Brain (organoid and tissue), 16 donors: ENCODE measurements at places on chromosomes 2 and 18.

DNA sequence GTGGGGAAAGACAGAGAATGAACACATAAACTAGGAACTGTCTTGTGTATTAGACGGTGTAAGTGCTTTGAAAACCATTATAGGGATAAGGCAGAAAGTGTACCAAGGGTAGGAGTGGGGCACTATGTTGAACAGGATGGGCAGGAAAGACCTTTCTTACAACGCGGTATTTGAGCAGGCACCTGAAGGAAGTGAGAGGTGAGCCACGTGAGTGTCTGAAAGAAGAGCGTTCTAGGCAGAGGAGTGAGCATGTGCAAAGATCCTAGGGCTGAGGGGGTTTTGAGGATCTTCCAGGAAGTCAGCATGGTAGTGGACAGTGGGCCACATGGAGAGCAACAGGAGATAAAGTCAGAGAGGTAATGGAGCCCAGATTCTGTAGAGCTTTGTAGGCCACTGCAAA lies 65.2 kb downstream of the SRD5A2 start:
- no peak for DNase-seq

- DNase-seq = peak; percentile 37
Observed at GRCh38 chr2:86372641-86373502, 35.4 kb upstream of the REEP1 start.

- no peak for DNase-seq
Observed at GRCh38 chr2:158546412-158547144, 89.8 kb downstream of the PKP4 start.

DNA sequence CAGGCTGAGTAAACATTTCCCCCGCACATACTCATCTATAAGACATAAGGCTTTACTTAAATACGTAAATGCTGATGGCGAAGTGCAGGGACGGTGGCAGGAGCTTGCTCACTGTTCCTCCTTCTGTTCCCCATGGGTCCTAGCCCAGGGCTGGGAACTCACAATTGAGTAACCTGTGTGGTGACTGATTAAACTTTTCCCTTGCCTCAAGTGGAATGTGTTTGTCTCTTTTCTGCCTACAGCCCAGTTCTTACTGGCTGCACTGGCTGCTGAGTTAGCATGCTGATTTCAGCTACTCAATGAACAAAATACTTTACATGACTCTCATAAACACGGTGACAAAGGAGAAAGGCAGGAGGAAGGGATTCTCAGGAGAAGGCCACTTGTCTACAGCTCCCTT lies 87.3 kb downstream of the MARCO start:
- DNase-seq = no peak

- DNase-seq = no peak
Observed at GRCh38 chr2:209314653-209315052, 109.2 kb upstream of the MAP2 start.

DNA sequence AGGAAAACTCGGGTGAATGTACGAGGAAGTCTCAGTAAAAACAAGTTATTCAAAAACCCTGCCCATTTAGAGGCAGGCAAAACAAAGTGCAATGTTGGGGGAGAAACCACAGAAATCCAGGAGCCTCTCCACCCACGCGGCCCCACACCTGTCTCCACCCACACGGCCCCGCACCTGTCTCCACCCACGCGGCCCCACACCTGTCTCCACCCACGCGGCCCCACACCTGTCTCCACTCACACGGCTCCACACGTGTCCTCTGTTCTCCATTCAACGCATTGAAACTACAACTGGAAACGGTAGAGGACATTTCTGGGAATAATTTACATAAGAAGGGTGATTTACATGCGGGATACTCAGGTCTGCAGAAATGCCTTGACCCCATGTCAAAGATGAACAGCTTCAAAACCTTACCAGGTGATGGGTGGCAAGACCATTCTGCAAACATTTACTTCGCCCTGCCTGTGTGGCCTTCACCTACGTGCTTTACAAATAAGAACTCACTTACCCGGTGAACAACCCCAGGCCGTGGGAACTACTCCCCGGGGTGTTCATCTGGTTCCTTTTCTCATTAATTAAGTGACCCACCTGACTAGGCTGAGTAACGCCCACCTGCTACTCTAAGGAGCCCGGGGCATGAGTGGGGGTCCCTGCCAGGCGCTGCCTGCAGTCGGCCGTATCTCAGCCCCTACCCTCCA lies 100.4 kb downstream of the EIPR1 start:
- no peak for DNase-seq

DNA sequence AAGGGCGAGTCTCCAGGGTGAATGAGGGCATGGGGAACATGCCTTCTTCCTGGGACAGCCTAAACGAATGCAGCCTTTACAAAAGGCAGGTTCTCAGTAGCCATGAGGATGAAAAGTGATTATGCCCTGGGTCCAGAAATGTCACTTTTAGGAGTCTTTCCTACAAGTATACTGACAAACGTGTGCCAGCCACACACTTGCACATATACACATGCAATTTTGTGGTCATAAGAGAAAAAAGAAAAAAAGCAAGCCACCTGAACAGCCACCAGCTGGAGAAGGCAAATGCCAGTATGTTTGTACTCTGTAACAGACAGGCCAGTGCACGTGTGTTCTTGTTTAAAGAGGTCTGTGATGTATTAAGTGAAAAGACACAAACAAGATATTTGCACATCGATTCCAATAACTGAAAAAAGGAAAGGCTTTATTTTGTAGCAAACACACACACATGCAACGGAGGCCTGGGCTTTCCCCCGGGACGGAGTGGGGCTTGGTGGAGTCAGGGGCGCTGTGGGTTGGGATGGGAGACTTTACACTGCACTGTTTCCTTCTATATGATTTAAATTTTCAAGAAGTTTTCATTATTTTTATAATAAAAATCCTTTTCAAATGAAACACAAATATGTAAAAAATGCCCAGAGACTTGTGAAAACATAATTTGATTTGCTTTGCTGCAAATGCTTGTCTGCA lies 108.4 kb downstream of the FAM210A start:
- no peak for DNase-seq

DNA sequence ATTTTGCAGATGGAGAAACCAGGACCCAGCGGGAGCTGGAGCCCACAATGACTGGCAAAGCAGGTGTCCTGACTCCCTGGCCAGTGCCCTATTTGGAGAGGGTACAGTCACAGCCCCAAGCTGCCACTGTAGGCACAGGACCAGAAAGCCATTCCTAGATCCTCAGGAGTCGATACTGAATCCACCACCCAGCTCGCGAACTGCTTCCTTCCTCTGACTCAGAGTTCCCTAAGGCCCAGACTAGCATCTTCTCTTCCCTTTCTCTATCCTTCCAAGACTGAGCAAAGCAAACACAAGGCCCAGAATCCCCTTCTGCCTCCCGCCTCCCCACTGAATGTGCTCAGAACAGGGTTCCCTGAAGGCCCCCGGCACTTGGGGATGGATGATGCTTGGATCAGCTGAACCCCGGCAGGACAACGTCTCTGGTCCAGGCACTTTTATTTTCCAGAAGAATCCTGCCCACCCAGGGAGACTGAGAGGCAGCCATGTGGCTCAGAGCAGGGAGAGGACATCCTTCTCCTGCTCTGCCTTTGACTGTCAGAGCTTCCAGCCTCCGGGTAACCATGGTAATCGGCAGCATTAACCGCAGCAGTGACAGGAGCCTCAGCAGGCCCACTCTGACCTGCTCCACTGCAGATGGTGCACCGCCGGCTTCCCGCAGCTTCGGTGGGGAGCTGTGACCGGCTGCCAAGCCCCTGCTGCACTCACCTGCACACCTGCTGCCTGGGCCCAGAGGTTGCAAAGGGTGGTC lies 34.8 kb upstream of the KLHL29 start:
- peak; percentile 81 for DNase-seq
